ENCODE measurements at places on chromosomes 5 and 9.

GRCh38 chr9:122248448-122248865 lies 16.2 kb downstream of the RBM18 start:
- ATAC-seq: peak; percentile 36

DNA sequence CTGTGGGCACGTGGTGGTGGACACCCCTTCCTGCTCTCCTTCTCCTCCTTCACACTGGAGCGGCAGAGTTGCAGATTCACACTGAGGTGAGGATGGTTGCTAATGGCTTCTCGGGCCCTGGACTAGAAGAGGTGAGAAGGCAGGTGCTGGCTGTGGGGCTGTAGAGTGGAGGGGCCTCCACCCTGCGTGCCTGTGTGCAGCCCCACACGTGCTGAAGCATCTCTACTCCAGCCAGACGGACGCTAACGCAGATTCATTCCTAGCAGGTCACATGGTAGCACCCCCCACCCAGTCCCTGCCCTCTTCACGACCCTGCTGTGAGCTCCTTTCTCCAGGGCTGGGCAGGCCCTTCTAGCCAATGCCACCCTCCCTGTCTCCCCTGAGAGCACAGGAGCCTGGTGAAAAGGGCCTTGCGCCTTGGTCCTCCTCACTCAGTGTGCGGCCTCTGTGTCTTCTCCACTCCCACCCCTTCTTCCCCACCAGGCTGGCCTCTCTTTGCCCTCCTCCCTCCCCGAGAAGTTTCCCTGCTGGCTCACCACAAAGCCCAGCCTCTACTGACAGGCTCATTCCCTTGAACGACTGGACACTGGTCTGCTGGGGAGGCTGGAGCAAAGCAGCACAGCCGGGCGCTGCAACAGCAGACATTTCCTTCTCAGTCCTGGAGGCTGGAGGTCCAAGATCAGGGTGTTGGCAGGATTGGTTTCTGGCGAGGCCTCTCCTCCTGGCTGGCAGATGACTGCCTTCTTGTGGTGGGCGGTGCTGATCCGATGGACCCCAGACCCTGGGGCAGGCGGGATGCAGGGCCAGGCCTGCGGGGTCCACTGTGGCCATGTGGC lies 14.2 kb downstream of the CACNA1B start:
- ATAC-seq: no peak

DNA sequence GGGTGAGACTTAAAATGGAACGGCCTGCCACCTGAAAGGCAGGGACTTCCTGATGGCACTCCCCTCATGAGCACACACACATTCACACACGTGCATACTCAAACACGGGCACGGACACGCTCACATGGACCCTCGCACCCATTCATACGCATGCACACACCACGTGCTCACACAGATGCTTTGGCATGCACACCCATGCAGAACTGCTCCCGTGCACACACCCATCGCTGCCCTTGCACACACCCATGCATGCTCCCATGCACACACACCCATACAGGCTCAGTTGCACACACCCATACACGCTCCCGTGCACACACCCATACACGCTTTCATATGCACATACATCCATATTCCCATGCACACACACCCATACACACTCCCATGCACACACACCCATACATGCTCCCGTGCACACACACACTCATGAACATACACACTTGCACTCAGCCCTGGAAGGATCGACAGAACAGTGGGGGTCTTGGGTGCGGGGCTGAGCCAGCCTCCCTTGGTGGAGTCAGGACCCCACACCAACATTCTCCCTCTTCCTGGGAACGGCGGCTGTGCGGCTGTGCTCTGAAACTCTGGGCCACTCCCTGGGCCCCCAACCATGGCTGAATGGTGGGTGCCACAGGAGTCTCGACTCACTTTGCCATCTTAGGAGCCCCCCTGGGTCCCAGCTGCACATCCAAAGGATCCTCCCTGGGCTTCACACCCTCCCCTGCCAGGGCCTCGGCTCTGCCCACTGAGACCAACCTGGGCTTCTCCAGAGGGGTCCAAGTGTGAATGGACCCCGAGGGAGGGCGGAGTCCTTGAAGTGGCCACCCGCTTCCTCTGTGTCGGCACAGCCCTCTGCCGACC lies 115.2 kb downstream of the RXRA start:
- ATAC-seq: no peak

- no peak for ATAC-seq
These were observed 226.2 kb upstream of the TBC1D2 start for GRCh38 chr9:98481676-98482075.

- no peak for ATAC-seq
These were observed 1.9 kb downstream of the NR5A1 start for GRCh38 chr9:124505006-124505900.

DNA sequence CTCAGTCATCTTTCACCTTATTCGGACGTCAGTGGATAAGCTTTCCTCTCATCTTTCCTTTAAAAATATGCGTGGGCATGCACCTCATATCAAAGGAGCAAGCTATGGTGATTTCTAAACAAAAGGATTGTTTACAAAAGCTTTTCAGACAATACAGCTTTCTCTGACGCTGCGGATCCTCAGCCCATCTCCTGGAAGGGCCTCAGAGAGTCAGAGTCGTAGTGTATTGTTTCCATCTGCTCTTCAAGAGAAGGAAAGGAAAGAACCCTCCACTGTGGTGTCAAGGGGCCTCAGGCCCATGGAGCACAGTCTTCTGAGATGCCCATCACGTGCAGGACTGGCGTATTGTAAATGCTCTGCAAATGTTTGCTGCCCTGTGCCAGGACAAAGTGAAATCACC lies 163.4 kb upstream of the MAP1B start:
- ATAC-seq: no peak

- ATAC-seq: no peak
These were observed 123.2 kb downstream of the DCP2 start for GRCh38 chr5:113099822-113100221.

DNA sequence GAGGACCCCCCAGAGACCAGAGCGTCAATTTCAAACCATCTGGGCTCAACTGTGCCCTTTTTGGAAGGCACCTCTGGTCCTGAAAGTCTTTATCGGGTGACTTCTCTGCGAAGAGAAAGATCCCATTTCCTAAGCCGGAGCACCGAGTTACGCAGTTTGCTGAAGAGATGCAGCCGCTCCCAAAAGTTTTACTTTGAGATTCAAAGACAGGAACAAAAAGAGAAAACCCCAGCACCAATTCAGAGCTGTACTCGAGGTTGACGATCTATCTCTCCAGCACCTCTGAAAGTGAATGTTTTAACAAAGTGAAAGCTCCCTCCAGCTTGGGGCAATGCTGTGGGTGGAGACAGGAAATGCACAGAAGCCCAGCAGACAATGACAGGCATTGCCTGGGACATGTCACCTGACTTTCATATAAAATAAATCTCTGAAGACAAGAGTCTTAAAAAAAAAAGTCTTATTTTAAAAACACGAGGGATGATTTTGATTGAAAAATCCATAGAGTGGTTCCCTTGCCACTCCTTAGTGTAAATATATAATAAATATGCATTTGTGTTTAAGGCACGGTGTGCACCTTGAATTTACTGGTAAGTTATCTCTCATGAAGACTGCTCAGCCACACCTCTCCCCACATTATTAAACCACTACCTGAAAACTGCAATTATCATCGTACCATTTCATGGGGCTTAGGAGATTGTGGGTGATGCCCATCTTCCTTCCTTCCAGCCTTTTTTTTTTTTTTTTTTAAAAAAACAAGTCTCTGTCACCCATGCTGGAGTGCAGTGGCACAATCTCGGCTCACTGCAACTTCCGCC lies 79.9 kb downstream of the FNBP1 start:
- peak; percentile 53 for ATAC-seq

DNA sequence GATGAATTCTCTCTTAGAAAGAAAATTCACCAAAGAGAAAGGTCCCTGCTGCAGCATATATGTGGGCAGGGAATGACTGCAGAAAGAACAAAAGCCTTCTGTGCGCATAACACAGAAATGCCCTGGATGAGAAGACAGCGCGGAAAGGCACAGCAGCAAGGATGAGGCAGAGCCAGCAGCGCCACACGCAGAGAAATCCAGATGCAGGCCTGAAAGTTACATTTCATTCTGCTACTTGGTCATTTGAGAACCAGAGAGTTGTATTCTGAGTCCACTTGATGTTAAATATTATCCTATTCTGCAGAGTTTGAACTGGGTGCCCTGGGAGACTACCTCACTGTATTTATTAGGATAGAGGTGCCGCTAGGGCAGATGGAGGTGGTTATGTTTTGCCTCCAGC lies 68.5 kb downstream of the GLDC start:
- ATAC-seq: no peak

DNA sequence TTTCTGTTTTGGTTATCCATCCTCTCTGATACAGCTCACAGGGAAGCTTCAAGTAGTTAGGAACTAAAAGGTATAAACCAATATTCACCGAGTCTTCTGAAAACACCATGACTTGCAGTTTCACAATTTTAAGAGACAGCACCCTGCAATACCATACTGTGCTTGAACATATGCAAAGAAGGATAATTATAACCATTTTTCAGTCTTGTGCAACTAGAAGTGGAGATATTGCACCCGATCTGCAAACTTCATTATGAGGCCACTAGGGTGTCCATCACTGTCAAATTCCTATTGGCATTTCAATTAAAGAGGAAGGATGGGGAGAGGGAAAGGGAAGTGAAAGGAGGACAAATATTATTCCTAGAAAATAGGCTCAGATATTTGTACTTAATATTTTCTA lies 32.4 kb upstream of the CEP120 start:
- ATAC-seq: no peak

DNA sequence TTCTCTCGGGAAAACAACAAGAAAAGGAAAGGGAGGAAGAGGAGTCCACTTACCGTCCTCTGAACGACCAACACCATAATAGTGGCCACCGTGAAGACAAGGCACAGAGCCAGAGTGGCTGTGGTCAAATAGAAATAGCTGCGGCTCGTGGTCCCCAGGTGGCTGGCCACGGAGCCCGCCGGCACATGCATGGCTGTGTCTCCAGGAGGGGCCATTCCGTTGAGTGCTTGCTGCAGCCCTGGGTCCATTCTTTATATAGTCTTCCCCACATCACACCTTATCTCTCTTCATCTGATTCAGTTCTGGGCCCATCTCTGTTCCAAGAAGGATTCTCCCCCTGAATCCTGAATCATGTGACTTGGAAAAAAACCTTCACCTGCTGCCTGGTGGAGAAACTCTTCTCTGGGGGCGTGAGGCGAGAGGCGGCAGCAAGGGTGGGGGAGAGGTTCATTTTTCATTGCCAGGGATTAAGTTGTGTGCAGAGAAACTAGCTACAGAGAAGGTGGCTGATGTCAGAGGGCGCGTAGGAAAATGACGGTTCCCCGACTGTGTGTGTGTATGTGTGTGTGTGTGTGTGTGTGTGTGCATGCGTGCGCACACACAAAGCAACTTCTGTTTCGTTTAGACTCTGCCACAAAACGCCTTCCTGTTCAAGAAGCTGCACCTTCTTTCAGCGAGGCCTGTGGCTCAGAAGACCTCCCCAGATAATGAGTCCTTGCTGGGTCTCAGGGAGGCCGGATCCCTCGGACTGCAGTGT lies at the start of gene TNFSF8:
TSS of gene TNFSF8 (minus strand) at position 536 of the 757 bp plus-strand sequence. CDS start at position 248, 288 bp downstream.
- no peak for ATAC-seq

- ATAC-seq: no peak
These were observed 74.5 kb downstream of the PTCD2 start for GRCh38 chr5:72394688-72395087.

DNA sequence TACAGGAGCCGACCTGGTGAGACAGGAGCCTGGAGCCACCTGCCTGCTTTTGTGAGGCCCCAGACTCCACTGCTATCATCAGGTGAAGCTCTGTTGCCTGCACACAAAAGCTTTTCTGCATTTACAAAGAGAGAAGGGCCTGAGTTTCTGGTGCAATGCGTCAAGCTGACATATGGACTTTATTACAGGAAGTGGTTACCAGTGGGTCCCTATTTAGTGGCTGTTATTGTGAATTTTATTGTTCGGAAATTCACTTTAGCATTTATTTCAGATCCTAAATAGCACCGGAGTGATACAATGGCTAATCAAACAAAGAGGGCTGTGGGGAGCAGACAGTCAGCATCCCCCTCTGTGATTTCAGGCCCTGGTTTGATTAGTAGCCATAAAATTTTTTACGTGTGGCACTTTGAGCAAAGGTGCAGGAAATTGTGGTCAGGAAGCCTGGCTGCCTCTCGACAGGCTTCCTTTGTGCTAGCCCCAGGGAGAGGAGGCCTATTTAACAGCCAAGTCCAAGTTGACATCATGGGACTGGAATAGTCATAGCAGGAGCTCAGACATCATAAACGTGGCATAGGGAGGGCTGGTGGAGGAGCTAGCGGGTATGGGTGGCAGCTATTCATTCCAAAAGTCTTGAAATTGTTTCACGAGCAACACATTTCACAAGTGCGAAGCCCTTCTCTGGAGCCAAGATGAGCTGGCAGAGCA lies 8.4 kb downstream of the TGFBI start:
- peak; percentile 52 for ATAC-seq

- ATAC-seq: no peak
These were observed 84.5 kb downstream of the GNAQ start for GRCh38 chr9:77946969-77947620.

- ATAC-seq: no peak
These were observed 121.0 kb upstream of the RGS7BP start for GRCh38 chr5:64384765-64385164.

- no peak for ATAC-seq
These were observed 219.2 kb downstream of the ROR2 start for GRCh38 chr9:91730806-91731205.

- peak; percentile 76 for ATAC-seq
These were observed 75.4 kb downstream of the SLC38A9 start for GRCh38 chr5:55636683-55637082.

DNA sequence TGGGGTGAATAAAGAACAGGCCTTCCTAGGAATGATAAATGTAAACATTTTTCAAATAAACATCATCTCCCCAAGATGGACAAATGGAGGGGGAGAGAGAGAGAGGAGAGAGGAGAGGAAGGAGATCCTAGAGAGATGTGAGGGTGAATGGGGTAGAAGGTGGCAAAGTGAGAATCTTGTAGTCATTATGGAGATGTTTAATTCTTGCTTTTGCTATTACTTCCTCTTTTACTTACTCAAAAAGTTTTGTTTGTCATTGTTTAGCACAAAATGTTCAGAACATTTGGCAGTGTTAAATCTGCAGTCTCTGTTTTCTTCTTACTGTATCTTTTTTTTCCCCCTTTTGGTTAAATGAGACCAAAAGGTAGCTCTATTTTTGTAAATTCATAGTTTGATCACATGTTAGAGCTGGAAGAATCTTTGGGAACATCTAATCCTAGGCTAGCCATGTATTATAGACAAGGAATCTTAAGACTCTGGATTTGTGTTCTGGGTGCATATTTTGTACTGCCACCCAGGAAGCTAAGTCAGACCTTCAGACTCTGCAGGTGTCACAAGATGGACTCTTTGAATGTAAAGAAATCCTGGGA lies 266.1 kb downstream of the NTRK2 start:
- no peak for ATAC-seq

DNA sequence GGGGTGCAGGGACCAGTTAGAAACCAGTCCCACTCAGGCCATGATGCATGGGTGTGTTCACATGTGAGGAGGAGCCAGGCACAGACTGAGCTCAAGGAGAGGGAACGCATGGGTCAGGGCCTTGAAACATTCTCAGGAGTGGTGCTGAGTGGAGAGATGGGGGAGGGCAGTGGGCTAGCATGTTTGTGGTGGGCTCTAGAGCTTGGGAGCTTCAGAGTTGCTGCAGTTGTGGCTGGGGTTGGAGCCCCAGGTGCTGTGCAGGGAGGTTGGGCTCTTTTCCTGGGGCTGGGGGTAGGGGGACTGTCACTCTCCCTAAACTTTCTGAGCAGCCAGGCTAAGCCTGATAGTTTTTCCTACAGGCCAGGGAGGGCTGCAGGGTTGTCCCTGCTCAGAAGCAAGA lies 95.4 kb downstream of the DAB2IP start:
- ATAC-seq: no peak
